ENCODE measurements at places on chromosomes 11 and 22.

- DNase-seq, result no peak
Observed at GRCh38 chr22:29309332-29310064, 3.0 kb downstream of the GAS2L1 start.

DNA sequence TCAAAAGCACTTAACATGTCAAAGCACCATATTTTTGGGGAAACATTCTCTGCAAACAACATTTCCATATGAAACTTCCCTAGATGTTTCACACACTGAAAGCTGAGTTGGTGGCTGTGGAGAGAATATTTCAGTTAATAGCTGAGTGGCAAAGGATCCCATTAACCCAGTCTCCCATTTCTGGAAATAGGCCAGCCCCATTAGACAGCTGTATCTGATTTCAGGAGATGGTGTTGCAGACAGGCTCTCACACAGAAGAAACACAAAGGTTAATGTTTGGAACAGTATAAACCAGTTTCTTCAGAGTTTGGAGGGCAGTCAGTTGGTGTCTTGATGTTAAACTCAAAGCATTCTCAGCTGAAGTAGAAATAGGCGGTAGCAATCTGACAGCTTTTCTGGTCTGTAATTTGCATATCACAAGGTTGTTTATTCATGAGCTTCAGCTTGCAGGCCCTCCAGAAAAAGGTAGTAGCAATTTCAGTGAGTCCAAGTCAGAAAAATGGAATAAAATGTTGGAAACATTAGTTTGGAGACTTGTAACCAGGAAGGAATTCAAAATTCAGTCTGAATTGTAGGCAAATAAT, 15.5 kb upstream of the ZBTB44 start:
- no peak for DNase-seq

GRCh38 chr11:20129665-20130064, 30.6 kb downstream of the DBX1 start:
- no peak for DNase-seq

GRCh38 chr11:133982876-133983275, 26.1 kb upstream of the IGSF9B start:
- DNase-seq, result no peak

DNA sequence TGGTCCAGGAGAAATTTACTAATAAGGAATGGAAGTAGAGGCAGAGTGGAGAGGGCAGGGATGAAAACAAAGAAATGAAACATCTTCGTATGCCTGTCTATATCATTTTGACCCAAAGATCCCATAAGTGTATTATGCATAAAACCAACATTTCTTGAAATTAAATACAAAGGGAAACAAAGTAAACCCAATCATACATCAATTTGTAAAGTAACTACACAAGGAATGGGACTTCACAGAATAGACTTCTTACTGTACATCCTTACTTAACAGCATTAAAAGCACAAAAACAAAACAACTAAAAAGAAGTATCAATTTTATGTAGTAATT, 253.6 kb upstream of the CCDC179 start:
- no peak for DNase-seq

GRCh38 chr11:67267188-67268080, 1.2 kb downstream of the GRK2 start:
- no peak for DNase-seq

DNA sequence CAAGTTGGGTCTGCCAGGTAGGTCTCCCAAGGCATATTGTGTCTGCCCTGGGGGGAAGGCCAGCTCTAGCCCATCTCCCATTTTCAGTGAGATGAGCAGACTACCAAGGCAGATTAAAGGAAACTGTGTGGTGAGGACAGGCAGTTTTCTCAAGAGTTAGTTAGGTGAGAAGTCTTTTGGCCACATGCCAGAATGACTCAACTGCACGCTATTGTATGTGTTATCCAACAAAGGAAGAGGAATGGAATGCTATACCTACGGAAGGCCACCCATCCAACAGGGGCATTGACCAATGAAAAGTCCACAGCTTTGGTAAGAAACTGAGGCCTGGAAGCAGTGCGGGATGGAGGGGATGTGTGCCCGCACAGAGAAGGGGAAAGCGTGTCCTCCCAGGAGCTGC, 941.7 kb downstream of the NTM start:
- DNase-seq, result peak; percentile 26

- no peak for DNase-seq
Observed at GRCh38 chr11:19696904-19697303, 15.7 kb upstream of the NAV2 start.

DNA sequence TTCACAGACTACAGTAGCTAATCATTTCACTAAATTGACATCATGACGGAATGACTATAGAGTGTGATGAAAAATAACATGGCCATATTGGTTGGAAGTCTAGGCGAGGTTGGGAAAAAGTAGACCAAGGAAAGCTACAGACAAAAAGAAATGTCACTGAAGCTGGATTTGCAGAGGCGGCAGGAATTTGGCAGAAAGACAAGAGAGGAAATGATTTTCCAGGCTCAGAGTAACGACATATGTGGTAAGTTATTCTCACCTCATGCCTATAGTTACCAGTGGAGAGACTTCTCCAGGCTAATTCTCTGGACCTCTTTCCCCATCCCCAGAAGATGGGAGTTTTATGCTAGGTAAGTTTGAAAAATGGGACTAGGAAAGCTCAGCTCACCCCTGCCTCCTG, 1005.8 kb upstream of the CCDC90B start:
- DNase-seq, result no peak

DNA sequence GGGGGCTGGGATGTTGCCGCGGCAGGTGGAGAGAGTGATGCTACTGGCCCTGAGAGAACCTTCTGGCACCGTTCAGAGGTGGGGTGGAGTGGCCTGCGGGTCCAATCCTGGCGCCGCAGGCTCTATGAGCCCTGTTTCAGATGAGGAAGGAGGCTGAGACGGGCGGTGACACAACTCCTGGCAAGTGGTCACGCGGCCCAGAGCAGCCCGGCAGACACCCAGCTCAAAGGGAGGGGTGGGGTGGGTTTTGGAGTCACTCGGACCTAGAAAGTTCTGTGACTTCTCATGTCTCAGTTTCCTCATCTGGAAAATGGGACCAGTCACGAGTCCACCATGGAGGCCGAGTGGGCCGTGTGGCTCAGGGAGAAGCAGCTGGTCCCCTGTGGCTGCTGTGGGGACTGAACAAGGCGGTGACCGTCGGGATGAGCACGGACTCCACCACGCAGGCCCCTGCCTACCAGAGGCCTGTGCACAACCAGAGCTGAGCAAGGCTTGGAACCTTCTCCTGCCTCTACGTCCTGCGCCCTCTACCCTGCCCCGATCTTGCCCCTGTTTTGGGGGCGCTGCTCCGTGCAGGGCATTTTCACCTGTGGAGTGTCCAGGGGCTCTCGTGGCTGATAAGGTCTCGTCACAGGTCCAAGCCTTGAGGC, 3.7 kb downstream of the TSPO start:
- DNase-seq, result no peak

DNA sequence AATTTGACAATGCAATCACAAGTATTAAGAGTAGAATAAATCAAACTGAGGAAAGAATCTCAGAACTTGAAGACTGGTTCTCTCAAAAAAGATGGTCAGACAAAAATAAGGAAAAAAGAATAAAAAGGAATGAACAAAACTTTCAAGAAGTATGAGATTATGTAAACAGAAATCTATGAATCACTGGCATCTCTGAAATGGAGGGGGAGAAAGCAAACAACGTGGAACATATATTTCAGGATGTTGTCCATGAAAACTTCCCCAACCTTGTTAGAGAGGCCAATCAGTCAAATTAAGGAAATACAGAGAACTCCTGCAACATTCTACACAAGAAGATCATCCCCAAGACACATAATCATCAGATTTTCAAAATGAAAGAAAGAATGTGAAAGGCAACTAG, 235.7 kb downstream of the SBF2 start:
- DNase-seq, result no peak

Data from HS-27A (cell line).